Esophagus squamous epithelium (tissue), 5 donors: ENCODE measurements at places on chromosomes 1 and 21.

GRCh38 chr21:25831300-25831960 lies 96.7 kb downstream of the GABPA start:
- DNase-seq, result no peak

DNA sequence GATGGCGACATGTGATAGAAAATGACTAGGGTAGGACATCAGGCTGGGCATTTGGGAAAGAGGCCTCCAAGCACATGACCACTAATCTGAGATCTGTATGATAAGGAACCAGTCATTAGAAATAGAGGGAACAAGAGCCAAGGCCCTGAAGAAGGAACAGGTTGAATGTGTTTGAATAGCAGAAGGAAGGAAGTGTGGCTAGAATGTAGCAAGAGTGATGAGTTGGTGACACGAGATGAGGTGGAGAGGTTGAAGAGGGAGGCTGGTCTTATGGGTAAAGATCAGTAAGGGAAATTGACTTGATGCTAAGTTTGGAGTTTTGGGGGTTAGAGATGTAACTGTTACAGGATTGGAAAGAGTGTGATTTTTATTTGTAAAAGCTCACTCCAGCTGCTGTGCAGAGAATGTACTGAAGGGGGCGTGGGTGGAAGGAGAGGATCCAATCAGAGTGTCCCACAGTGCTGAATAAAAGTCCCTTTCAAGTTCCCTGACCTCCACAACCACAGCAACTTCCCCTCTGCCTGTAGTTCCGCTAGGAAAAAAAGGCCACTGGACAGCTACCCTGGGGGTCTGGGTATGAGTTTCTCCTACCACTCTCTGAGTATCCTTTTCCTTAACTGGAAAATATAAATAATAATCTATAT lies 295.0 kb downstream of the OMA1 start:
- DNase-seq, result no peak

DNA sequence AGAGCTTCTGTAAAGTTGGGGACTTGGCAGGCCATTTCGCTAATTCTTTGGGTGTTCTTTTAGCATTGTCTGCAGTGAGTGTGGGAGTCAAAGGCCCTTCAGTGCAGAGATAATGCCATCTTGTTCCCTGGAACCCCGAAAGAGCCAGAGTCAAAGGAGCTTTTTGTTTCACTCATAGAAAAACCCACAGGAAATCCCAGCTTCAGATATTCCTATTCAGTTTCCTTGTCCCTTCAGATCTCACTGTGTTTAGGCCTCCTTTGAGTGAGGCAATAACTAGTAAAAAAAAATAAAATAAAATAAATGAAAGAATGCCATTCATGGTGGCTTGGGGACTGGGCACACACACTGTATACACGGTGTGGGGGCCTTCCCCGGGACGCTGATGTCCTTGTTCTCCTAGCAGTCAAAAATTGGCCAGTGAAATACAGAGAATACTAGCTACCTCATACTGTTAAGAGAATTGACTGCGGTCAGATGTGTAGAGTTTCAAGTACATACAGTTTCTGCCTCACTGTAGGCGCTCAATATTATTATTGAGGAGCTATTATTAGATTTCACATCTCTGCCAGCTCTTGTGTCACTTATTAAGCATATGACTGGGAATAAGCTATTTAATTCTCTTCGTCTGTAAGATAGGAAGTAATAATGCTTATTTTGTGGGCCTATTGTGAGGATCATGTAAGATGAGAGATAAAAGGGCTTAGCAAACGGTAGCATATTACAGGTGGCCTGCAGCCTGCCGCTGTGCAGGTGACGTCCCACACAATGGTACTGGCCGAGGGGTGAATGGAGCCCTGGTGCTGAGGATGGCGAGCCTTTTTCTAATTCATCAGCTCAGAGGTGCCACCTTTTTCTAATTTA lies 16.7 kb downstream of the DISC1 start:
- no peak for DNase-seq

DNA sequence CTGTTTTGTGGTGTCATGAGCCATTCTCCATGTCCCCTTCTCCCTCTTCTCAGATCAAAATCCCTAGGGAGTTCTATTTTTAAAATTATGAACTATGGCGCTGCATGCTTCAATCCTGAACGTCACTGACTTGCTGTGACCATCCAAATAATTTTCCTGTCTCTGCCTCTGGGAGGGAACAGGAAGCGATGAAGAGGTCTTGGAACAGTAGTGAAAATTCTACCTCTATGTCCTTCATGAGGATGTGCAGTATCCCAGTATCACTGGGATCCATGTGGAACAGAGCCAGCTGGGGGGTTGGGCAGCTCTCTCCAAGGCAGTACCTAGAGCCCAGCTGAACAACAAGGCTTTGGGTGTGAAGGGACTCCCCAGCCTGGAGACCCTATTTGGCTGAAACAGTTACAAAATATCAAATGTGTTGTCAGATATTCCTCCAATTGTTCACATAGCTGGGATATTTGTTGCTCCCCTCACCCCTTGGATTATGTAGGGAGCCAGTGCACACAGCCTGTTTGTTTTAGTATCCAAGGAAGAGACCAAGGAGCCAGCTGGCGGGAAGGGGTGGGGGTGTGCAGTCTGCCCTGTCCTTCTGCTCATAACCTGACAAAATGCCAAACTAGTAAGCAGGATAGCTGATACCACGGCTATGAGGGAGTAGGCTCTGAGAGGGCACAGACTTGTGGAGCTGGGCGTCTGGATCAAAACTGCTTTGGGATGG lies 7.6 kb downstream of the DCLRE1B start:
- no peak for DNase-seq

GRCh38 chr1:5743435-5744095 lies 248.7 kb downstream of the NPHP4 start:
- DNase-seq, result no peak

DNA sequence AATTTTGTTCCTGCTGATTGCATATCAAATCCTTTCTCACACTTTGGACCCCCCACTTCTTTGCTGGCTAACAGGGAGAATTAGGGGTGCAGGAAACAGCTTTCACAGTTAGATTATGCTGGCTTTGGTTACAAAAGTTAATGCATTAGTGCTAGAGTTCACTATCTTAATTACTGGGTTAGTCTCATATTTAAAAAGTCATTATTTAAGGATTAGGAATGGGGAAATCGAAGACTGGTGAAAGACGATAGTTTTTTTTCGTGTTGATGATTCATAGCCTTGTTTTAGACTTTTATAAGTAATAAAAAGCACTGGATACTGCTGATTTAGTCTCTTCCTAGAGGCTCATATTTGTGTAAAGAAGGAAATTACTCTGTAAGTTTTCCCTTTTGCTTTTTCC lies 11.6 kb downstream of the ST6GALNAC3 start:
- no peak for DNase-seq

GRCh38 chr1:197017558-197018146 lies 40.3 kb downstream of the CFHR5 start:
- DNase-seq, result no peak

- no peak for DNase-seq
These were observed 123.8 kb downstream of the PCBP3 start for GRCh38 chr21:45767071-45768006.

- DNase-seq, result no peak
These were observed 21.6 kb downstream of the HUNK start for GRCh38 chr21:31894457-31894856.

DNA sequence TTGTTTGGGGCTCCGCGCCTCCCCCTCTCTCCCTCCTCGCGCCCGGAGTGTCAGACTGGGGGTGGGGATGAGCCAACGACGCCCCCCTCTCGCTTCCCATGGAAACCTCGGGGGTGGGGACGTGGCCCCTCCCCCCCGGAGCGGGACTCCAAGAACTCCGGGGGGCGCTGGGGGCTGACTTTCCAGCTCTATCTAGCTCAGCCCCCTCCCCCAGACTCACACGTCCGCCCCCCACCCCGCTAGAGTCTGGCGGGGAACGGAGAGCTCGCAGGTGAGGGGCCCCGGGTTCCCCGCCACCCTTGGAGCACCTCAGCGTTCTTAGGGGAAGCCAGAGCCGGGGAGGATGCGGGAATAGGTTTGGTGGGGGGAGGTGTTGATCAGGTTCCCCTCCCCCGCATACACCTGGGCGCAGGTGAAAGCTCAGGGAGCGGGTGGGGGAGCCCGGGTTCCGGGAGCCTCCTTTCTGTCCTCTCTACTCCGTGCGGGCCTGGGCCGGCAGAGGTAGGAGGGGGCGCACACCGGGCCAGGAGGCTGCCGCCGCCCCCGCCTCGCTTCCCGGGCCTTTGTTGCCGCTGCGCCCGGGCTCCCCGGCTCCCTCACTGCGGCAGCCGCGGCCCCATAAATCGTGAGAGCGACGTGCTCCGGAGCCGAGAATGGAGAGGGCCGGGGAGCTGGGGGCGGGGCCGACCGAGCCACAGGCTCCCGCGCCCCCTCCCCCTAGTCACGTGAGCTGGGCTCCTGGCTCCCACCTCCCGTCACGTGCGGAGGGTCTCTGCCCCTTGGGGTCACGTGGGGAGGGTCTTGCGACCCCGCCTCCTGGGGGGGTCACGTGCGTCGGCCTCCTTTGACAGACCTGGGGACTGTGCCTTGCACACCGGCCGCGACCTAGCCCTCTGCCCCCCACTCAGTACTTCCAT lies 1.9 kb downstream of the EFNA3 start:
- no peak for DNase-seq

DNA sequence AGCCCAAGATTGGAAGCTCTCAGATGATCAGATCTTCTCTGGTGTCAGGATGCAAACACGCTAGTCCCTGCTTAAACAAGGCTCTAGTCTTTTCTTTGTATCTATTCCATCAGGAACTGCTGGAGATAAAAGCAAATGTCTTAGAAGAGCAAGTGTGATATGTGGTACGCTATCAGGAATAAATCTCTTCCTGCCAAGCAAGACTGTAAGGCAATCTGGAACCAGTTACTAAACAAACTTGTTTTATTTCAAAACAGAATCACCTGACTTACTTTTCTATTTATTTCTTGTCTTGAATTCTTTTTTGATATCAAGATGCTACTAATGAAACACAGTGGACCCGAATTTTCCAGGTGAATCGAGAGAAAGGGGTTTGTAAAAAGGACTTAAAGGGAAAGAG lies 139.9 kb upstream of the ZNF644 start:
- DNase-seq, result no peak

GRCh38 chr1:219746141-219746540 lies 133.2 kb upstream of the ZC3H11B start:
- DNase-seq, result no peak

DNA sequence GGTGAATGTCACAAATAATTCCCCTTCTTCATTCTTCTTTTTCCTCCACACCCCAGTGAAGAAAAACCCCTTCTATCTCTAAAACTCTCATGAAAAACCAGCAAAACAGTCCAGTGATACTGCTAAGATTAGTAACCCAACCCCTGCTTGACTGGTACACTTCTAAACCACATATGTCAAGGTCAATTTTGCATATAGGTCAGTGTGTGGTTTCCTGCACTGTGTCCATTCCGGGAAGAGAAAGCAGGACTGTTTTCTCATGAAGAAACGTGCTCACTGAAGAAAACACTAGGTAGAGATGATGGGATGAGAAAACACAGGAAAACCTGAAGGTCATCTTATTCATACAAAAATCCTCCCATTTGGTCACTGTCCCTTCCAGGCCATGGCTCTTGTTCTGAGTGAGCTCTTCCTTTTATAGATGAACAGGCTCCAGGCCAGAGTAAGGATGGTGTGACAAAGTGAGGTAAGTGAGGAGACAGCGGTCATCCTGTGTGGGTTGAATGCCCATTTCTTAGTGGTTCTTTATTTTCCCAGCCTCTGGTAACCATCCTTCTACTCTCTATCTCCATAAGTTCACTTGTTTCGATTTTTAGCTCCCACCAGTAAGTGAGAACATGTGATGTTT lies 122.7 kb downstream of the FASLG start:
- no peak for DNase-seq

- DNase-seq, result no peak
These were observed 13.7 kb upstream of the ADAM30 start for GRCh38 chr1:119909890-119910596.

DNA sequence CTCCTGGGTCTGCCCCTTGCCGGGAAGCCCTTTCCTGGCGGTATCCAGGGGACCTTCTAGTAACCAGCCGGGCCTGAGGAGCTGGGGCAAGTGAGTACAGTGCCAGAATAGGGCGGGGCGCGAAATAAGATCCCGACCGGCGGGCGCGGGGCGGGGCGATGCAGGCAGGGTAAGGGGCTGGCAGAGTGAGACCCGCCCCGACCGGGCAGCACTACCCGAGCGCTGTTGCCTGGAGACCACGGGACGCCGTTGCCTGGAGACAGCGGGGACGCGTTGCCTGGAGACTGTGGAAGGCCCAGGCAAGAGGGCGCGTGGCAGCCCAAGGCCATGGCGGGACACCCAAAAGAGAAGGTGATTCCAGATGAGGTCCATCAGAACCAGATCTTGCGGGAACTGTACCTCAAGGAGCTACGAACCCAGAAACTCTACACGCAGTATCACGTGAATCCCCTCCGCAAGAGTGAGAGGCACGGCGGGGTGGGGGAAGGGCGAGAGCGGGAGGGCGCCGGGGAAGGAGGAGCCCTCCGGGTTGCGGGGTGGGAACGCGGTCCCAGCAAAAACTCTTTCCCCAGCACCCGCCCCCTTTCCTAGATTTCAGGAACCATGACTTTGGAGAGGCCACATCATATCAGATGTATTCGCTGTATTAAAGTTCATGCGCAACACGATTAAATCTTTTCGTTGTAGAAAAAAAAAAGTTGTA lies 24.3 kb downstream of the EBNA1BP2 start:
- no peak for DNase-seq

- DNase-seq, result no peak
These were observed 29.4 kb downstream of the KAZN start for GRCh38 chr1:14627608-14628489.

GRCh38 chr21:41483415-41483814 lies 24.5 kb downstream of the TMPRSS2 start:
- no peak for DNase-seq

- DNase-seq, result no peak
These were observed 282.2 kb downstream of the PLPP3 start for GRCh38 chr1:56297208-56297607.

- DNase-seq, result no peak
These were observed 53.0 kb downstream of the IER5 start for GRCh38 chr1:181141431-181141910.

- no peak for DNase-seq
These were observed 34.3 kb upstream of the HMCN1 start for GRCh38 chr1:185699874-185700273.

DNA sequence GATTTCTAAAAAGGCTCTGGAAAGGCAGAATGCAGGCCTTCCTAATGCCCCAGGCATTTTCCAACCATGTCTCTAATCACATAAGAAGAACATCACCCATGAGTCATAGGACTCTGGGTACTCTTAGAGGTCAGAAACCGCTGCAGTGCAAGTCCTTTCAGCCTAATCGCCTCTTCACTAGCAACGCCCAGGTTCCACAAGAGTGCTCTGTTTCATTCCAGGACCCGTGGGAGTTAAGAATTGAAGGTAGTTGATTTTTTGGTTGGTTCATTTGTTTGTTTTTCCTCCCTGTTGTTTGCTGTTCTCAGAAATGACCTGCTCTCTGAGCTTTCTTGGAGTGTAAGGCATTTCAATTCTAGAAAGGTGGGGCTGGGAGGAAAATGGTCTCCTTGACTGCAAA lies 123.2 kb downstream of the NR5A2 start:
- DNase-seq, result no peak

DNA sequence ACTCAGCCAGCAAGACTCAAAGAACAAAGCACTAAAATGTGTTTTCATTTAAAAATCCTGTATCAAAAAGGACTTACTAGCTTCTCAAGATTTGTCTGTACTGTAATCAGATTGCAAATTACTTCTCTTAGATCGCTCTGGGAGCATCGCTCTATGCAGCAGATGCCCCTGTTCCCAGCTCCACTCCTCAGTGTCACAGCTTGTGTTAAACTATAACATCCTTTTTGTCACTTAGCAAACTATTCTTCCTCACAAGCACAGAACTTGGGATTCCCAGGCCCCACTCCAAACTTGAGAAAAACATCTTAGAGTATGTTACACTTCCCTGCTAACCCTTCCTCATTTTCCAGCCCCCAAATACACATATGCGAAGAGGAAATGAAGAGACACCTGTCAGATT lies 85.1 kb upstream of the CHRM3 start:
- no peak for DNase-seq
